ENCODE measurements at places on chromosomes 12 and 14.

- DNase-seq, result no peak
Measured at GRCh38 chr12:27971606-27972005, 927 bp downstream of the PTHLH start.

GRCh38 chr12:106760184-106760531 lies 14.3 kb upstream of the RIC8B start:
- DNase-seq, result no peak

GRCh38 chr14:102013669-102014200 lies 49.4 kb downstream of the DYNC1H1 start:
- DNase-seq, result no peak

- DNase-seq, result no peak
Measured at GRCh38 chr14:29911810-29912209, 15.8 kb downstream of the PRKD1 start.

DNA sequence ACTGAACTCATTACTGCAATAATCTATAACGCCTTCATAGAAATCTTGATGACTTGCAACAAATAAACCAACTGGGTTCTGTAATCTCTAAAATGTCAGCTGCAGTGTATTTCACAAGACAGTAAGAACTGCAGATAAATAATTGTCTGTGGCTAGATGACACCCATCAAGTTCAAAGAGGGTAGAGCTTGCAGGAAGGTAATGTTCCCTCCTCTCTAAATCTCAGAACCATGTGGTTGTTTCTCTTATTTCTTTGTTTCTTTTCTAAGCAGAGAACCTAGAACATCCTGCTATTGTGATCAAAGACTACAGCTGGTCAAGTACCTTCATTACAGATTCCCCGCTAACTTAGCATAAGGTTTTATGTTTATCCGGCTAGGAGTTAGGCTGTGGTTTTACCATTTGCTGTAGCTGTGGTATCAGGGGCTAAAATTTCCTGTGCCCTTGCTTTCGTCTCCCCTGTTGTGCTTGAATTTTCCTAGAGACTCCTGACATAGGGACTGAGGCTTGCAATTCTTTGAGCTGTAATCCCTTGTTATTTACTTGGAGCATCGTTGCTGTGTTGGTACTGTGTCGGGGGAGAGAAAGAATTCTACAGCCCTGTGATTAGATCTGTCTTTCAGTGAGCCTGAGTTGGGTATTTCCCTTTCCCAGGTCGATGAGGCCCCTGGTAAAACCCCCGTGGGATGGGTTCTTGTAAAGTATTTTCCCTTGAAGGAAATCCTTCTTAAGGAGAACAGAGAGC lies 253.1 kb upstream of the BTG1 start:
- DNase-seq, result no peak

DNA sequence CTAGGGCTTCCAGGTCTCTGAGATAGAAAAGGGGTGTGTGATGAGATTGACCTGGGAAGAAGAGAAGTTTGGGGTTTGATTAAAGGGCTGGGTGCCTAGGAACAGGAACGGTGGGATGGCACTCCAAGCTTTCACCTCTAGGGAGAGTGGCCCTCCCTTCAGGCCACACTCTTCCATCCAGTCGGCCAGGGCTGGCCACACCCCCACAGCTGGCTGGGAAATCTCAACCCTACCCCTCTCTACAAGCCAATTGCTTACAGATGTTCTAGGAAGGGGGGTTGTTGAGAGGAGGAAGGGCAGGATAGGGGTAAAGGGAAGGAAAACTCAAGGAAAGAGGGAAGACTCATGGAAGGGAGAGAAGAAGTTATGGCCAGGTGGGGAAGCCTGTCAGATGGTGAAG lies 6.6 kb upstream of the ITGA5 start:
- DNase-seq, result no peak

- peak; percentile 58 for DNase-seq
Measured at GRCh38 chr12:14723763-14724162, 27.4 kb upstream of the GUCY2C start.

Measured in EL (cell line).